ENCODE measurements at places on chromosomes 7 and 10.

- peak; percentile 38 for DNase-seq
Measured at GRCh38 chr7:155198901-155199845, 98.5 kb upstream of the INSIG1 start.

GRCh38 chr7:112411186-112411795 lies 39.0 kb upstream of the IFRD1 start:
- peak; percentile 19 for DNase-seq

- no peak for DNase-seq
Measured at GRCh38 chr10:27372095-27372494, 131.5 kb upstream of the ACBD5 start.

DNA sequence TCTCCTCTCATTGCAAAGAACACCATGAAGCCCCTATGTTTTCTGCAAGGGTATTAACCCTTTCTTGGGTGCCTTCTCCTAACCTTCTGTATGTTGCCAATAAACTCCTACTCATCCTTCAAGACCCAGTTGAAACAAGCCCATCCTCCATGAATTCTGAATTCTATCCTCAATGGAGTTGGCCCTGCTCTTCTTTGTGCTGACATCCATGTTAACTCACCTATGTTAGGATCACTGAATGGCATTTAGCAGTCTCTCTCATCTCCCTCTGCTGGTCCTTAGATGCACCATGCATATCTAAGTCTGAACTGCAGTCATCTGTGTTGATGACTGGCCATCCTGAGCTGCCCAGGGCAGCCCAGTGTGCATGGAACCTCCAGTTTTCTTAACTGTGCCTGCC lies 129.8 kb downstream of the BUB3 start:
- no peak for DNase-seq

DNA sequence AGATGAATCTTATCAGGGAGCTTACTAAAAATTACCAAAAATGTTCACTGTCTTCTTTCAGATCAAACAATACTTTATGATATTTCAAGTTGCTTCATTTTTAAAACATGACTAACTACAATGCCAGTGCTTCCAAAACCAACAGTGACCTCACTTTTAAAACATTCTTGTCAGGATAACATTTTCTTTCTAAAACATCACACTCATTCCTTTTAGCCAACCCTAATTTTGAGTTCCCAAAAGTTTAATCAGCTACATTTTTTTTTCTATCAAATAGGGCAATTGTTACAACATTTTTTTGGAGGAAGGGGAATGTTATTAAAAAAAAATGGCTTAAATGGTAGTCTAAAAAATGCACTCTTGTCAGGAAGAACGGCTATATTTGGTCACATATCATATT lies 37.3 kb downstream of the RTKN2 start:
- no peak for DNase-seq

DNA sequence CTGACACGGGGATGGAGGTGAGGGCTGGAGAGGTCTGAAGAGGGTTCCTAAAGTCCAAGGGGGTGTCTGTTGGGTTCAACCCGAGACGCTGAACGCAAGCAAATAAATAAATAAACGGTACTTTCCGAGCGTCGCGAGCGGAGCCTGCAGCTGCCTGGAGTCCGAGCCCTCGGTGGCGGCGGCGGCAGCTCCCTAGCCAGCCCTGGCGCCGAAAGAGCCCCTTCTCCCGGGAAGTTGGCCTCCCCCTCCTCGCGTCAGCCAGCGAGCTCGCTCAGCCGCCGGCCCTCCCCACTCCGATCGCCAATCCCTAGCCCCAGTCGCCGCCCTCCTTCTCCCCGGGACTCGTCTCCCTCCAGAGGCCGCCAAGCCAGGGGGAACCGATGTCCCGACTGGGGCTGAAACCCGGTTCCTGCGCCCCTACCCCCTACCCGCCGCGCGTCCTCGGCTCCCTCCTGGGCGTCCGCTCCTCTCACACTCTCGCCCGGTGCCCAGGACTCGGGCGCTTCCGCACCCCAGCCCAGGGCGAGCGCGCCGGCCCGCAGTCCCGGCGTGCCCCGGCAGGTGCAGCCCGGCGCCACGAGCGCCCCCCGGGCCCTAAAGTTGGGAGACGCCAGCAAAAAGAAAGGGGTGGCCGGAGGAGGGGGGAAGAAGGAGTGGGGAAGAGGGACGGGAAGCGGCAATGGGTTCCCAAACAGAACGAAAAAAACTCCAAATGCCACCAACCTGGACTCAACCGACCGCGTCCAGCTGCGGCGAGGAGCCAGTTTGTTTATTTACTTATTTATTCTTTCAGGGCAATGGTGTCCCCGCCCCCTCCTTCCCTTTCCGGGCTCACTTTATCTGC lies at the start of gene GFRA1:
Gene GFRA1 (minus strand): TSS at position 767 of the 844 bp plus-strand sequence. CDS start 1,177 bp downstream, outside the sequence.
- no peak for DNase-seq

DNA sequence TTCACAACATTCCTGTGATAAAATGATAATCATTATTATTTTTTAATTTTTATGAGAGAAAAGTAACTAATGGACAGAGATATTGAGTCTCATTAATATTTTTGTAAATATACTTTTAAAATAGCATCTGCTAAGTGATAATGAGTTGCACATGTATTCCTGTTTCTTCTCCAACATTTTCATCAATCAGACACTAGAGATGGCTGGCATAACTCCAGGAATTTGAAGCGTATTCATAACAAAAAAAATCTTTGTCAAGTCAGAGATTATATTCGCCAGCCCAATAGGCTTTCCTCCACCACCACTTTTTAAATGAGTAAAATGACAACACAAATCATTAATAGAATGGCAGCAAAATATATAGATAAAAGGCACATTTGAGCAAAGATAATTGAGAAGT lies 524.0 kb upstream of the KCND2 start:
- DNase-seq: no peak

DNA sequence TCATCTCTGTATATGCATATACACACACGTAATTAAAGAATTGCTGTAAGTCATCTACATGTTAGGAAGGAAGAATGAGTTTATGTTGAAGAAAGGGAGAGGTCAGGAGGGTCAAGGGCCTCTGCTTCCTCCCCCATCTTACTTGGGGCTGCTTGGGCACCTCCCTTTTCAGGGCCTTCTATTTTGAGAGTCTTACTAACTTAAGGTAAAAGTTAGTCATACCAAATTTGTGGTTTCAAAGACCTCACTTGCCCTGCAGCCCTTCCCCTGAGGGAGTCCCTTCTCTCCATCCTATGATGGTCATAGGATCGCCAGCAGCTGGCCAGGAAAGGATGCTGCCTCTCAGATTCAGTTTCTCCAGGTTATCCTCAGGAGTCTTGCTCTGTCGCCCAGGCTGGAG lies 2.6 kb downstream of the PLEKHS1 start:
- no peak for DNase-seq

- DNase-seq: no peak
Measured at GRCh38 chr7:2211926-2212325, 20.8 kb downstream of the MAD1L1 start.

DNA sequence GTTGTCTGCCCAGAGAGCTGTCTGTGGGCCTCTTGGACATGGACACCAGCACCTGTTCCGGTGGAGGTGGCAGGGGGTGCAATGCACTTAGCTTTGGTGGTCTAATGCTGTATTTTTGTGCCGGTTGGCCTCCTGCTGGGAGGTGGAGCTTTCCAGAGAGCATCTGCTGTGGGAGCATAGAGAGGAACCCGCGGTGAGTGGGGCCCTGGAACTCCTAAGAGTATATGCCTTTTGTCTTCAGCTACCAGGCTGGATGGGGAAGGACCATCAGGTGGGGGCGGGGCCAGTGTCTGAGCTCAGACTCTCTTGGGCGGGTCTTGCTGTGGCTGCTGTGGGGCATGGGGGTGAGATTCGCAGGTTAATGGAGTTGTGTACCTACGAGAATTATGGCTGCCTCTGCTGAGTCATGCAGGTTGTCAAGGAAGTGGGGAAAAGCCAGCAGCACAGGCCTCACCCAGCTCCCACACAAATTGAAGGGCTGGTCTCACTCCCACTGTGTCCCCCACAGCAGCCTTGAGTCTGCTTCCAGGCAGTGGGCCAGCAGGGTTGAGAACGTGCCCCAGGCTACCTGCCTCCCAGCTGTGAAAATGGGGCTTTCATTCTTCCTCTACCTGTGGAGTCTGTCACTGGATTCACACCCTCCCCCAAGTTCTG lies 29.0 kb downstream of the JAKMIP3 start:
- no peak for DNase-seq

DNA sequence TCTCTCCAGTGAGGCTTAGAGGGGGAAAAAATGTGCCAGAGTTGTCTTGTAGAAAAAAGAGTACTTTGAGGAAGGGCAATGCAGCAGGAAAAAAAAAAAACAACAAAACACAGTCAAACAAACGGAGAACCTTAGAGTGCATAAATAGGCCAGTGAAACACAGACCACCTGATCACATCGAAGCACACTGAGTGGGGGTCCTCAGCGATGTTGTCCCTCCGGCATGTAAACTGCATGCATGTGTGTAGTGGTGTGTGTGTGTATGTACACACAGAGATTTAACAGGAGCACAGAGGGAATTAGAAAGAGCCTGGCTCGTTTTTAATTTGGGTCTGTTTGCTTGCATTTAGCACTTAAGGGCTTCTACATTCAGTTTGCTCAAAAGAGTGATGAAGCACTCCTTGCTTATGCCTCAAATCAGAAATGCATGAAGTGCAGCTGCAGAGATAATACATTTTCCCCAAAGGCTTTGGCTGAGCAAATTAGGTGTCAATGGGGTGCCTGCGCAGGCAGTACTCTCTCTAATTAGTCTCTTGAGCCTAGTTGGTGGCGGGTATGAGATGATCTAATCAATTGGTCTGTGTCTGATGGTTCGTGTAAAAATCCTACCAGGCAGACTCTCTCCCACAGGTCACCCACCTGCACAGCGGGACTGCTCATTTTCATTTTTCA lies 62.7 kb upstream of the FZD1 start:
- DNase-seq: no peak

GRCh38 chr10:76341740-76342139 lies 910.3 kb downstream of the LRMDA start:
- DNase-seq: no peak

GRCh38 chr10:26430641-26431163 lies 7.4 kb upstream of the APBB1IP start:
- DNase-seq: peak; percentile 7

GRCh38 chr7:158602905-158603772 lies 15.5 kb upstream of the PTPRN2 start:
- no peak for DNase-seq

GRCh38 chr10:87177-88080 lies 38.3 kb upstream of the TUBB8 start:
- peak; percentile 4 for DNase-seq

GRCh38 chr7:104416866-104417393 lies 88.5 kb downstream of the LHFPL3 start:
- DNase-seq: no peak

GRCh38 chr10:132168571-132169030 lies 18.1 kb upstream of the DPYSL4 start:
- DNase-seq: no peak

GRCh38 chr7:130995252-130996081 lies 261.5 kb upstream of the KLF14 start:
- DNase-seq: no peak

DNA sequence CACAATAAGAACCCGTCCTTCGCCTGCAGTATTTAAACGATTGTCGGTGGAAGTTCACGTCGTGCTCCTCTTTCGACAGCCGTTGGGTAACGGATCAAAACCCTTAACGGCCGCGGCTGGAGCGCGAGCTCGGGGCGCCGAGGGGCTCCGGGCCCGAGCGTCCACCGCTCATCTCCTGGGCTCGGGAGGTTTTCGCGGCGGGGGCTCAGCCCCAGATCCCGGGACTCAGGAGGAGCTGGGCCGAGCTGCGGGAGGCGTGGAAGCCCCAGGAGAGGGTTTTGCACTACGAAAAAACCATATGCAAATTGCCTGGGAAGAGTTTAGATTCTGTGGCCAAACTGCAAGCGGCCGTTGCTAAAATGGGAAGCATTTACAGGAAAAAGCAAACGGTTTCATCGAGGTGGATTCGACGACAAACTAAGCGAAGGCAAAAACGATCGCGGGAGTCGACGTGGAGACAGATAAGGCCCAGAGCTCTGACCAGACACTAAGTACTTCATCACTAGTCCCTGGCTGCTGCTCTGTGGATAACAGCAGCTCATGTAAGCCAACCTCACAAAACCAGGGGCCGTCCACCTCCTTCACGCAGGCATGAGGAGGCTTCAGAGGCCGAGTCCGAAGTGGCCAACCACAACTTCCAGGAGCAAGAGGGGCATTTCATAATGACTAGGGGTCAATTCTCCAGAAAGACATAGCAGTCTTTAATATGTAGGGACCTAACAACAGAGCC lies 129.7 kb downstream of the MARCHF5 start:
- DNase-seq: no peak

DNA sequence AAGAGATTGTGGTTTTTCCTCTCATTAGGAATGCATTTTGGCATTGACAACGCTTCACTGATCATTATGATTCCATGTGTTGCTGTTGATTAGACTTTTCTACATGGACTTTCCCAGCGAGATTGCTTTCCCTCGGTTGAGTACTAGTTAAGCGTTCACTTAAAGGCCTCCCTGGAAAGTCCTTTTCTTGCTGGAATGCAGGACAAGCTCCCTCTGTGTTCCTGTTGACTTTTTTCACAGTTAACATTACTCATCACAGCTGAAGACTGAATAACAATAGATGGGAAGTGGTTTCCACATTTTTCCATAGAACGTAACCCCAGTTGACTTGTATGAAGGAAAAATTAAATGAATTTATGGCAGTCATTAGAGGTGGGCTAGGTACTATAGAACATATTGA lies 2.6 kb upstream of the CAV1 start:
- DNase-seq: no peak

DNA sequence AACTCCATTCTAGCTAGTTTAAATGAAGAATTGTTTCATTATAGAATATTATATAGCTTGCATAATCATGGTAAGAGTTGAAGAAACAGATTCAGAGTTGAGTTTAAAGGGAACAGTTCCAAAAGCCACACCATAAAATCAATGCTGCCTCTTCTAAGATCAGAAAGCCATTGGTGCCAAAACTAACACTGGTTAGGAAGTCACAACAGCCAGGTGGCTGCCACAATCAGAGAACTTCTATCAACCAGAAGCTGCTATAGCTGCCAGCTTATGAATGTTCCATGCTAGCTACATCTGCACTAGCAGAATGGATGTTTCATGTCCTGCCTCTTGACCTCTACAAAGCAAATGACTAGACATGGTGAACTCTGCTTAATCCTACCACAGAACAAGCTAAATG lies 583.1 kb upstream of the LRRN3 start:
- no peak for DNase-seq

DNA sequence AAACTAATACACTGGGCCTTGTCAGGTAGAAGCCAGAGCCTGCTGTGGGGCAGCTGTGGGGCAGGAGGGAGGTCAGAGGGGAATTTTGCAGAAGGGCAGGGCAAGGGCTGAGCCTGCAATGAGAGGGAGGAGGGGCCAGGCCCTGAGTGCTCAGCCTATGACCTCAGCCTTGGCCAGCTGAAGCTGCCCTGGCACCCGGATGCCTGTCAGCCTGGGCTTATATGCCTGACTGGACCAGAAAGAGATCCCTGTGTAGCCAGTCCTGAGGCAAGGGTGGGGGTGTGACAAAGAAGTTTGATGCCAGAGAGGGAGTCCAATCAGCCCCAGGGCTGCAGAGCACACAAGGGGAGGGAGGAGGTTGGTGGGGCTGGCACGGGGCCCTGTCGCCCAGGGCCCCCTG lies 22.3 kb upstream of the PRRT4 start:
- no peak for DNase-seq
